Islet precursor cell (in vitro differentiated cells): ENCODE measurements at places on chromosomes 12 and 14.

DNA sequence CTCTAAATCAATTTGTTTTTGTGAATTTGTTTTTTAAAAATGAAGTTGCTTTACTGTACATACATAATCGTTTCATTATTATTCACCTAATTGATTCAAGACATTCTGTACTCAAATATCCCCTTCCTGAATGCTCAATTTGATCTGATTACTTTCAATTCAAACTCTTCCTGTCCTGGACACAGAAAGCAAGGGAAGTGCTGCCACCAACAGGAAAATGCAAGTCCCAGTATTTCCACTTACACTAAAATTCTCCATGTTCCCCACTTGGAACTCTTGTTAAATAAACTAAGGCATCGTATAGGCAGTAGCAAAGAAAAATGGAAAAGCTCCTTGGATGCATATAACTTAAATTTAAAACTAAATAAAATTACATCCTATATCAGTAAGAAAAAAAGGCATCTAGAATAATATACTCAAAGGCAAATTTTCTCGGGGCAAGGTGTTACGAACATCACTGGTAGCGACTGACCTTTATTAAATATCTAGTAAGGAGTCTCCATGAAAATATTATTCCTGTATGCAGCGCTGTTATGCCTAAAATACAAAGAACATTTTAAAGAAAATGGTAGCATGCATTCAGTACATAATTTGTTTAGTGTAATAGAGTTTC is 72.0 kb upstream of the DBX2 start:
- DNase-seq = no peak

- DNase-seq = no peak
Observed at GRCh38 chr14:64910847-64911495, 3.3 kb upstream of the CHURC1 start.

DNA sequence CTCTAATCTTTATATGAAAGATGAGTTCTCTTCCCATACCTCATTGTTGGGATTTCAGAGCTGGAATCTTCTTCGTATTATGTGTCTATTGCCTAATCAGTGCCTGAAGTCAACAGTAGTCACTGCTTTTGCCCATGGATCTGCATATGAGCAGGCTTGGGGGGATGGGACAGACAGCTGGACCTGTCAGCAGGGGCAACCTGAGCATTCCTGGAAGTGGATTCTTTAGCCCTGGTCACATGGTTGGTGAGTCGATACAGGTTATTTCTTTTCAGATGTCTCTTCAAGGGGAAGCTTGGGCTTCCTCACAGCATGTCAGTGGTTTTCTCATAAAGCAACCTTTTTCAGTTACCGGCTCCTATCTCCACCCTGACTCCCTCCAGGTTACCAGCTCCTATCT is 97.3 kb upstream of the RBM19 start:
- DNase-seq = peak; percentile 73

- DNase-seq = no peak
Observed at GRCh38 chr14:105168979-105169507, 467 bp upstream of the JAG2 start.

GRCh38 chr12:4011597-4011996 is 138.4 kb upstream of the PARP11 start:
- peak; percentile 97 for DNase-seq

DNA sequence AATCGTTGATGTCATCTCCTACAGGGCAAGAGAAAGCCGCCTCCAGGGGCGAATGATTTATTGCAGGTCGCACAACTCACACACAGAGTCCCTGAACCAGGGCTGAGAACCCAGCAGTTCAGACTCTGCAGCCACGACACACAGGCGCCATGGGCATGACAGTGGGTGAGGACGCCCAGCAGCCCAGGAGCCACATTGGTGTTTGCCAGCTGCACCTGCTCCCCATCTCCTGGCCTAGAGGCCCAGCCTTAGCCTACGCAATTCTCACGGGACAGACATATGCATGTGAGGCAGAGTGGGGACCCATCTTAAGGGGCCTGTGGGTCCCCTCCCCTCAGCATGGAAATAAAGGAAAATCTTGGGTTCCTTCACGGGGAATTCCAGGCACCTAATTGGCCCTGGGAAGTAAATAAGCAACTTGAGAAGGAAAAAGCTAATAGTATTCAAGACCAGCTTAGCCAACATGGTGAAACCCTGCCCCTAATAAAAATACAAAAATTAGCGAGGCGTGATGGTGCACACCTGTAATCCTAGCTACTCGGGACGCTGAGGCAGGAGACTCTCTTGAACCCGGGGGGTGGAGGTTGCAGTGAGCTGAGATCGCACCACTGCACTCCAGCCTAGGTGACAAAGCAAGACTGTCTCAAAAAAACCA is 69.3 kb downstream of the RIMBP2 start:
- no peak for DNase-seq

GRCh38 chr14:102778338-102779083 is 1.3 kb downstream of the TRAF3 start:
- no peak for DNase-seq

DNA sequence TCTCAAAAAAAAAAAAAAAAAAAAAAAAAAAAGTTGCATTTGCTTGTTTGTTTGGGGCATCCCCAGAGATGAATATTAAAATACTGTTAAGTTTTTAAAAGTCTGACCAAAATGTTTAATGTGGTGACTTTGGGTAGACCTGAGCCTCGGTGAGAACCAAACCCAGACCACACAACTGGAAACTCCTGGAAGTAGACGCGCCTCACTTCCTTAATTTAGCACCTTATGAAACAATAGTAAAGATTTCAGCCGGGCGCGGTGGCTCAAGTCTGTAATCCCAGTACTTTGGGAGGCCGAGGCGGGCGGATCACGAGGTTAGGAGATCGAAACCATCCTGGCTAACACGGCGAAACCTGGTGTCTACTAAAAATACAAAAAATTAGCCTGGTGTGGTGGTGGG is 9.3 kb downstream of the NFKBIA start:
- DNase-seq = no peak

DNA sequence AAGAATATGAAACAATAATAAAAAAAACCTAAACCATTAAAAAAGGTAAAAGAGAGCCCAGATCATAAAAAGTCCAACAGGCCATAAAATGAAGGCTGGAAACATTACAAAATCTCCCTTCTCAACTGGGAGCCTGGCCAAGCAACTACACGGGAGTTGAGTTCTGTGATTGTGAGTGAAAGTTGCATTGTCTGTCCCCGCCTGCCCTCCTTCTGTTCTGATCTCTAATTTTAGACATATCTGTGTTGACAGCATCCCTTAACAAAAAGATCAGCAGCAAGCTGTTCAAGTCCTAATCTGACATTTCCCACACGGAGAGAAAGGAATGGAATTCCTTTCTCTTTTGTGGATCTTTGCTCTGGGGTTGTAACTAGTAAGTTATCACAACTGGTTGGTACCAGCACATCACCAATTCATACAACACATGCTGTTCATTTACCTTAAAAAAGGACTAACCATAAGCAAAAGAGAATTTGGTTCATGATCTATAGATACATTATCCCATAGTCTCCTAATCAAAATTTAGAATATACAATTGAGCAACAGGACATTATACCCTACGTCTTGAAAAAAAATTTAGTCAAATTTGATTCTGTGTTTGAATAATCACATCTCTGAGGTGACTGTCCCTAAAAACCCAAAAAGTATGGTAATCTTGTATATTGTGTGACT is 205.1 kb upstream of the GZMB start:
- no peak for DNase-seq

- DNase-seq = no peak
Observed at GRCh38 chr12:129193263-129193871, 340.1 kb downstream of the GLT1D1 start.

GRCh38 chr12:109521831-109522230 is 44.4 kb downstream of the UBE3B start:
- DNase-seq = no peak

GRCh38 chr12:115322275-115322674 is 638.3 kb upstream of the TBX3 start:
- no peak for DNase-seq

GRCh38 chr12:121392325-121392716 is 7.6 kb upstream of the RNF34 start:
- DNase-seq = no peak

DNA sequence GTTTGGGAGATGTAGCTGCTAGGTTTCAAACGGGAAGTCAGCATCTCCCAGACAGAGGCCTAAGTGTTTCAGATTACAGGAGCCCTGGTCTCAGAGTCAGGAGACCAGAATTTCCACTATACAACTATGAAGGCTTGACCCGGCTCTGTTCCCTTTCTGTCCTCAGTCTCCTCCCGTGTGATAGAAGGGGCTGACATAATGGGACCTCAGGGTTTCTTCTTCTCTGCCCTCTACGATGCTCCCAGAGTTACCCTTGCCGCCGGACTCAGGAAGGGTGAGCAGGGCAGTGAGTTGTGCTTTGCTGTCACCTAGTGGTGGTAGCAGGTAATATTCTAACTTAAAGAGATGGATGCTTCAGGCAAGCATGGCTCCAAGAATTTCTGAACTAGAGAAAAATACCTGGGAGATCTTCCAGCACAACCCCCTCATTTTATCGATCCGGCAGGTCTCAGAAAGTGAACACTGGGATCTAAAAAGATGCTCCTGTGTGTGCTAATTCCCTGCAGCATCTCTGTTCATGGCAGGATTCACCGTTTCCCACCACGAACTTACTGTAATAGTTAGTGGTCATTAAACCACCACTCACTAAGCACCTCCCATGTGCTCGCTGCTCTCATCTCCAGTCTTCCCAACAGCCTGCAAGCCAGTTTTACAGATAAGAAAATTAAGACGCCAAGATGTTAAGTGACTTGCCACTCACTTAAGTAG is 84.4 kb downstream of the VWF start:
- peak; percentile 87 for DNase-seq

DNA sequence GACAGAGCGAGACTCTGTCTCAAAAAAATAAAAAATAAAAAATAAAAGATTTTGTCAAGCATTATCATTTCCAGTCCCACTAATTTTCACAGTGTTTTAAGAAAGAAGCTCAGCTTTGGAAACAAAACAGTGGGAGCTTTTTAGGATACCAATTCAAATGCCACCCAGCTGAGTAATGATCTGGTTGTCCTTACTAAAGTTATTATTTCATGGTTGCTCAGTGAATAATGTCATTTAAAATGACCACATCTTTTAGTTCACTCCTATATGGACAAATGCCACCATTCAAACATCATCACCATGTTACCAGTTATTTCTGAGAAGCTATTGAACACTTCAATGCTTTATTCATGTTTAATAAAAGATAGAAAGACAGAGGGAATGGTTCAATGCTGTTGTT is 365.0 kb downstream of the CCER1 start:
- DNase-seq = no peak

GRCh38 chr12:101642115-101643067 is 47.6 kb downstream of the MYBPC1 start:
- peak; percentile 80 for DNase-seq

DNA sequence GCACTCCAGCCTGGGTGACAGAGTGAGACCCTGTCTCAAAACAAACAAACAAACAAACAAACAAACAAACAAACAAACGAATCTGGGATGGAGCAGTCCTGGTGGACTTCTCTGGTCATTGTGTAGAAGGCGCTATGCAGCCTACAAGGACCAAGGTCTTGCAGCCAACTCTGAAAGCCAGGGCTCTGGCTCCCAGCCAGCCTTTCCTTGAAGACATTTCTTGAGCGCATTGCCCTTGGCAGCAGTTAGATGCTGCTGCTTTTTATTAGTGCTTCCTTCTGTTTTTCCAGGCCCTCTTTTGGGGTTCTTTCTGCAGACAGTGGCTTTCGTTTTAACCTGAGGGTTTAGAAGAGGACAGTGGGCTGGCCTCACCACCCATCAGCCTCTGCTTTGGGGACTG is 20.2 kb downstream of the CCDC177 start:
- DNase-seq = no peak

DNA sequence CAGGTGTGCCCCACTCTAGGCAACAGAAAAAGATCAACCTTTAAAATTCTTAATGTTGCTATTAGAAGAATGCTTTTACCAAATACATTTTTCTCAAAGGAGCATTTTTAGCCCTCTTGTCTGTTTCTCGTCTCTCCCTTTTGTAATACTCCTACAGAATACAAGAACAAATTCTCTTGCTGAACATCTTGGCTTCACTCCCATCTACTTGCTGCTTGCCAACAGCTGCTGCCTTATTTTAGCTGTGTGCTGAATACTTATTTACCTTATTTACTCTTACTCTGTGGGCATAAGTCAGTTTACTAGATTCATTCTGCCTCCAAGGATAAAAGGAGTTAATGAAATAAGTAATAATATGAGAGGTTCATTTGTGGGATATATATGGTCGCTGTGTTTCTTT is 70.8 kb downstream of the POLR3B start:
- no peak for DNase-seq

GRCh38 chr14:95025941-95026340 is 131.4 kb downstream of the DICER1 start:
- DNase-seq = peak; percentile 38

DNA sequence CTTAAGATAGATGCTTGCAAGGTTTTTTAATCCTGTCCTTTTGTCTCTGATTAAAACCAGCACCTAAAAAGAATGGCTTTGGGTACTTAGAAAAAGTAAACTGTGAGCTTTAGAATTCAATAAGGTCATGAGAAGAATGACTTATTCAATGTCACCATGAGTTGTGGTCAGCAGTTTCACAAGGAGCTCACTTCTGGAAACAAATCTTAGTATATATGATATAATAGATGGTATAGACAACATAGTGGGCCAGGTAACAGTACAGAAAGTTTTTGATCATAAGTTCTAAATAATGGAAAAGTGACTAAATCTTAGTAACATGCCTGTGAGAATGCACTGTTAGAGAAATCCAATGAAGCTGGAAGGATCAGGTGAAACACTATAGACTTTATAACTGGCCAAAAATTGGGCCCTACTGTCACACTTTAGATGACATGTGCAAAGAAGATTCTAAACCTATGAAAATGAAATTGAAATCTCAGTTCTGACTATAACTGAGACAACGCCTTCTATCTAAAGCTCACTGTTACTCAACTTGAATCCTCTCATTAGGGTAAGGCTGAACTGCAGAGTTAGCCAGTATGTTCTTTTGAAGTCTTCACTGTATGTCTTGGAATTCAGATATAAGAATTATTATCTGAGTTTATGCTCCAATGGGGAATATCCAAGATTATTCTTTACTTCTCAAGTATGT is 42.4 kb upstream of the RAD51AP1 start:
- DNase-seq = no peak

GRCh38 chr12:132491138-132491663 is 1.2 kb downstream of the FBRSL1 start:
- no peak for DNase-seq

- DNase-seq = no peak
Observed at GRCh38 chr14:48963231-48963790, 622.9 kb downstream of the RPS29 start.

DNA sequence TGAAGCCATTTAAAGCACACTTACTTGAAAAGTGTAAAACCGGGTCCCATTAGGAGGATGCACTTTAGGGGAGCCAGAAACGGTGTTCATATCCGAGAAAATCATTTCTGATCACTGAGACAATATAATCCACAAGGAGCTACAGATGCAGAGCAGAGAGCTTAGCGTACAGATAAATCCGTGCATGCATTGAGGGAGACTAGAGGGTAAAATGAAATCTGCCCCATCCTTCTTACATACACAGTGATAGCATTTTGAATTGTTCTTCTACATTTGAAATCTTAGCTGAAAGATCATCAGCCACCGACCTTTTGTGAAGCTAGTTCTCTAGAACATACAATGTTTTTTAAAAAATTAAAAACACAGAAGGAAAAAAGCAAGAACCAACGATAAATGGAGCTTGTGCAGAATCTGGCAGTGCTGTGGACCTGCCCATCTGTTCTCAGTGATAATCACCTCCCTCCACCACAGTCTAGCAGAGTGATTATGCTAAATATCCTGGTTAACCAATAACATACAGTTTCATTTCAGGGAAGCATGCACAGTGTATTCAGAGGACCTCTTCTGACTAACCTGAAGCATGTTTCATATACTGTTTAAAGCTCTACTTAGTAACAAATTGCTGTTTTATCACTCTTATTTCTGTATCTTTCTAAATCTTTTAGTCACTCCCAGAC is 161.1 kb downstream of the PPFIA2 start:
- DNase-seq = no peak
